Esophagus squamous epithelium (tissue), 5 donors: ENCODE measurements at places on chromosomes 4 and X.

DNA sequence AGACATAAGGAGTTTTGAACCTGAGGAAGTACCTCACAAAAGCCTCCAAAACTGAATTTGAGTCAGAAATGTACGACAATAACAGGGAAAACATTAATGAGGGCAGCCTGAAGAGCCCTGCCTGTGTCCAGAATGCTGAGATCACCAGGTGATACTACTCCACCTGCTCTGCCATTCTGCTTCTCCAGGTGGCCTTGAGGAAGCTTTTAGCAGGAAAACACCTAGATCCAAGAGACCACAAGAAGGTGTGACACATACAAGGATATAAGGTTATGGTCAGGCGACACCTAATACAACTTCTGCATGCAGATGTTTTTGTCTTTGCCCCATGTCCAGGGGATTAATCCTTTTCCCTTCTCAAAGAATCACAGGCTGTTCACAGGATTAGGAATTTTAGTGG is 15.3 kb downstream of the SOWAHB start:
- DNase-seq = no peak

GRCh38 chr4:33961761-33962160 is 2282.6 kb downstream of the ARAP2 start:
- DNase-seq = no peak

DNA sequence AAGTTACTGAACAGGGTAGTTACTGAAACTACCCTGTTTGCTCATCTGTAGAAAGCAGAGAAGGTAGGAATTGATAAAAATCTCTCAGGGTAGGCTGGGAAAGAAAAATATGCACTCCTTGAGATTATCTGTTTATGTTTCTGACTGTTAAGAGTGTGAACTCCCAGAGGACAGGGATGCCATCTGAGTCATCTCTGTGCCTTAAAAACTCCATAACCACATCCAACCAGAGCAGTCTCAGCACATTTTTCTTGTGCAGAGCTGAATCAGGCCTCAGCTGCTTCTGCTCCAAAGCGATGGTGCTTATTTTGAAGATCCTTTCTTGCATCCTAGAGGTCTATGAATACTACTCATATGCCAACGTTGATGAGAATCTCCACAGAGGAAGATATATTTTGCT is 9.9 kb downstream of the CENPVL3 start:
- DNase-seq = no peak

GRCh38 chr4:24265989-24266388 is 318.4 kb downstream of the DHX15 start:
- DNase-seq = no peak

- no peak for DNase-seq
Observed at GRCh38 chrX:113747274-113747973, 836.5 kb upstream of the HTR2C start.

DNA sequence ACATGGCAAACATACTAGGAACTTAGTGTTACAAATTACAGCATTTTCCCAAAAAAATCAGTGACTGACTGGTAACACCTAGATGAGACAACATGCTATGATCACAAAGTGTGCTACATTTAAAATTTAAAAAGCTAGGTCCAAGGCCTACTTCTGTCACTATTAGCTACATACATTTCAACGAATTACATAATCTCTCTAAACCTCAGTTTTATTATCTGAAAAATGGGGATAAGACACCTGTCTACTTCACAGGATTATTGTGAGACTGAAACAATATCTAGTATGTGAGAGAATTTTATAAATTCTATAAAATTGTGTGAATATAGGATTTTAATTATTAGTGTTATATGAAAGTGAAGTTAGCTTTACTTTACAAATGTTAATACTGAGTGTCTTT is 228.5 kb downstream of the DCLK2 start:
- no peak for DNase-seq

GRCh38 chrX:139766545-139766983 is 58.6 kb upstream of the MCF2 start:
- DNase-seq = no peak

DNA sequence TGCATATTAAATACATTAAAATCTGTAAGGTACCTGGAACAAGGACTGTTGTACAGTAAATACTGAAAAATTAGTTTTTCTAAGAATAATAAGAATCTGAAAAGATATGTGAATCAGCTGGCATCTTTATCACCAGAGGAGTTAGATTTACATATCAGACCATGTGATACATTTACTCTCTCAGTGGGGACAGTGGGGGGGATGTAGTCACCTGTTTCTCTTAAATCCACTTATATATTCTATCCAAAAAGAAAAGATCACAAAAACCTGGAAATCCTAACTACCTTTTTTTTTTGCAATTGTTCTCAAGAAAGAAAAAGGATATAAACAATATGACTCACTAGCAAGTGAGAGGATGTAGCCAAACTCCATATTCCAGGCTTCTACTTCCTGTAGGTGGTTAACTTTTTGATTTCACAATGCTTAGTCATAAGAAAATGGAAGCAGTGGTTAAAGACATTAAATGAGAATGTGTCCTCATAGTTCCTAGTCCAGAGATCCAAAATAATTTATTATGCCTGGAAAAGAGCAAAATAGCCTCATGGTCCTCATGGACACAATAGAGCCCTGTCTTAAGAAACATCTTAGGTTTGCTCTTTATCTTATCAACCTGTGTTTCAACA is 22.5 kb upstream of the MYOZ2 start:
- no peak for DNase-seq
